ENCODE measurements at places on chromosomes 11 and 22.

DNA sequence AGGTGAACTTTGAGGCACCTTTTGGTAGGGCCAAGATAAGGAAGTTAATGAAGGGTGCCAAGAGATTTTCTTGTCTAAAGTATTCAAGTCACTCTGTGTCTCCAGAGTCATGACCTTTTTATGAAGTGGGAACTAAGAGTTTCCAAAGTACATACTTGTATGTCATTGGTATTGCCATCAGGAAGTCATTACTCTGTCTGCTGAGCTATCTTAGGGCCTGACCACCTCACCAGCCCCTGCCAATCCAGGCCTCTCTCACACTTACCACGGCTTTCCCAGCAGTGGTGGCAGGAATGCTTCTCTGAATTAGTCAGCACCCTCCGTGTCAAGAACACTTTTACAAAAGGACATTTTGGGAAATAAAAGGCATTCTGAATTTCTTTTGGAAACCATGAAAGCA, 192.8 kb upstream of the MTNR1B start:
- DNase-seq = no peak

DNA sequence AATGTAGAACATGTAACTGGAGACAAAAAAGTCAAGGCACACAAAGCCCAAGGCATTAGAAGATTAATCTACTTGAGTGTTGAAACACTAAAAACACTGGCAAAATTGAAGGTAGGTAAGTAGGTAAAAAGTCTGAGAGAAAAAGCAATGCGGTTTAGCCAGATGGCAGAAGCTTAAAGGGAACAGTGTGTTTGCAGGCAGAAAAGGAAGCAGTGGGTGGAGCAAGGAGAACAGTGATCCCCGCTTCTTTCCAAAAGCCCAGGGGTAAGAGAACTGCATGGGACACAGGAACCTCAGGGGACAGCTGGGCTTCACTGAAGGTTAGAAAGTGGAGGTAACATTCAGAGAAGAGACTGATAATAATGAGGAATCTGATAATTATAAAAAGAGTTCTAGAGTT, 16.0 kb downstream of the MRE11 start:
- DNase-seq = no peak

DNA sequence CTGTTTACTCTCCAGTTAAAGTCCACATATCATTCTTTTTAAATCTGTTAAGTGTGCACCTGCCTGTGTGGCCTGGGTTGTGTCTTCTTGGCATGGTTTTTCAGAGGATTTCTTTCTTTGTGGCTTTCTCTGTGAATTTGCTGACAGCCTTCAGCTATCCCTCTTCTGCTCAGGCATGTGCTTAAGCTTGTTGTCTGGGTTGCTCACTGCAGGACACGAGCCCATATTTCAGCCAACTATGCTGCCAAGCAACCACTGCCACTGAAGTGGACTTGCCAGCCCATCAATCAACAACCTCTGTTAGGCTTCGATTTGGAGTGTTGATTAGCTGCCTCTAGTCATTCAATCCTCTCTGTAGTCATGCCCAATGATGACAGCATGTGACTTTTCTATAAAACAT, 18.4 kb downstream of the OR51I2 start:
- DNase-seq = no peak

DNA sequence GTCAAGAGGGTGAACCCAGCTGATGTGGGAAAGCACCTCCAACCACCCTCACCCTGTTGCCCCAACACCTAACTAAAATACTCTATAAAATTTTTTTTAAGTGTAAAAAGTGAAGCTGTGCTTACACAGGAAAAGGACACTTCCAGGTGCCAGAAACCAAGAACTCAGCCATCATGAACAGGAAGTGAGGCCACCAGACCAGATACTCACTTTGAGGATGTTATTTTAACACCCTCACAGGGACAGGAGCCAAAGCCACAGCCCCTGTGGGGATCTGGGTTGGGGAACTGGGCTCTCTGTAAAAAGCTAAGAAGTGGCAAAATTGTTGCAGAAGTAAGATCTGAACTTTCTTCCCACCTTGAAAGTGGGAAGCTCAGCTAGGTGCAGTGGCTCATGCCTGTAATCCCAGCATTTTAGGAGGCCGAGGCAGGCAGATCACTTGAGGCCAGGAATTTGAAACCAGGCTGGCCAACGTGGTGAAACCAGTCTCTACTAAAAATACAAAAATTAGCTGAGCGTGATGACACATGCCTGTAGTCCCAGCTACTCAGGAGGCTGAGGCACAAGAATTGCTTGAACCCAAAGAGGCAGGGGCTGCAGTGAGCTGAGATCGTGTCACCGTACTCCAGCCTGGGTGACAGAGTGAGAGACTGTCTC, 3.8 kb downstream of the RSPH14 start:
- no peak for DNase-seq

DNA sequence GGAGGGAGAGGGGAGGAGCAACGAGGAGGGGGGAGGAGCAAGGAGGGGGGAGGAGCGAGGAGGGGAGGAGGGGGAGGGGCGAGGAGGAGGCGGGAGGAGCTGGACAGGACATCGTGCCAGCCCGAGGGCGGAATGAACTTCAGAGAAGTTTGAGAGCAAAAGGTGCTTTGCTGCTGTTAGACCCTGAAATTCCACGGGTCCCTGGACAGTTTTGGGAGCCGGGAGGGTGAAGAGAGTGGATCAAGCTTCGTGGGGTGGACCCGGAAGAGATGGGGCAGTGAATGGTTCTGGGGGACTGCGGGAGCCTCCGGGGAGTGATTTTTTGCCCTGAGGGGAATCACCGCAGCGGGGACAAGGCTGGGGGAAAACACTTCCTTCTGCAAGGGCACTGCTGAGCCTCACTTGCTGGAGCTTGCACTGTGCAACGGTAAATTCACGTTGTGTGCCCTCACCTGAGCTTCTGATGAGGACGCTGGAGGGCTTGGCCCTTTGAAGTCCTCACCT, 10.7 kb upstream of the NLRP6 start:
- DNase-seq = no peak

GRCh38 chr11:73011126-73011817, 130.8 kb downstream of the FCHSD2 start:
- DNase-seq = no peak

DNA sequence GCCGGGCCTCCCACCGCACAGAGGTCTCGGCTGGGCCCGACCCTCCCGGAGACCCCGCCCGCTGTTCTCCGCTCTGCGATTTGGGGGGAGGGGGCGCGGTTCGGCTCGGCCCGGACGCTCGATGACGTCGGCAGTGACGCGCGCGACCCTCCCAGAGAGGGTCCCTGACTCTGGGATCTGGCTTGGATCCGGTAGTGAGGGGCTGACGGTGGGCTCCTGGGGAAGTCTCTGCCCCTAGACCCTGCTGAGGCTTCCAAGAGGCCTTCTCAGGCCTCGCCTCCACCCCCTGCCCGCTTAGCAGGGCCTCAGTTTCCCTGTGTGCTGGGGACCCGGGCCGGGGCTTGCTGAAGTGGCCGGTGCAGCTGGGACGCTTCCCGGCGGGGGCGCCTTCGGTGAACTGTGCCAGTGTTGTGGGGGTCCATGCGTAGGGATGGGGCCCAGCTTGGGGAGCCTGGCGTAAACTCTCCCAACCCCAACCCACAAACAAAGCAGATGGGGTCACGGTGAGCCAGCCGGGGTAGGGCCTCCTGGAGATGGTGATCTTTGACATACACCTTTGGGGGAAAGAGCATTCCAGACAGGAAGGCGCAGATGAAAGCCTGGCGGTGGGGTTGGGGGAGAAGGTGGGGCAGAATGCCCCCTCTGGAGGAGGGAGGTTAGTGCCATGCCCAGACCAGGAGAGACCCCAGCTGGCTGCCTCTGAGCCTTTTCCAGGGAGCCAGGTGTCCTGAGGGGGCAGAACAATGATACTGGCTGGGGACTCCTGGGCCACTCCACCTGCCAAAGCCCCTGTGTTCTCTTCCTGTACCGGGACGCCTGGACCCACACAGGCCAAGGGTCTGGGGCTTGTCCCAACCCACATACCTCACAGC, 1.0 kb downstream of the B4GALNT4 start:
- no peak for DNase-seq

DNA sequence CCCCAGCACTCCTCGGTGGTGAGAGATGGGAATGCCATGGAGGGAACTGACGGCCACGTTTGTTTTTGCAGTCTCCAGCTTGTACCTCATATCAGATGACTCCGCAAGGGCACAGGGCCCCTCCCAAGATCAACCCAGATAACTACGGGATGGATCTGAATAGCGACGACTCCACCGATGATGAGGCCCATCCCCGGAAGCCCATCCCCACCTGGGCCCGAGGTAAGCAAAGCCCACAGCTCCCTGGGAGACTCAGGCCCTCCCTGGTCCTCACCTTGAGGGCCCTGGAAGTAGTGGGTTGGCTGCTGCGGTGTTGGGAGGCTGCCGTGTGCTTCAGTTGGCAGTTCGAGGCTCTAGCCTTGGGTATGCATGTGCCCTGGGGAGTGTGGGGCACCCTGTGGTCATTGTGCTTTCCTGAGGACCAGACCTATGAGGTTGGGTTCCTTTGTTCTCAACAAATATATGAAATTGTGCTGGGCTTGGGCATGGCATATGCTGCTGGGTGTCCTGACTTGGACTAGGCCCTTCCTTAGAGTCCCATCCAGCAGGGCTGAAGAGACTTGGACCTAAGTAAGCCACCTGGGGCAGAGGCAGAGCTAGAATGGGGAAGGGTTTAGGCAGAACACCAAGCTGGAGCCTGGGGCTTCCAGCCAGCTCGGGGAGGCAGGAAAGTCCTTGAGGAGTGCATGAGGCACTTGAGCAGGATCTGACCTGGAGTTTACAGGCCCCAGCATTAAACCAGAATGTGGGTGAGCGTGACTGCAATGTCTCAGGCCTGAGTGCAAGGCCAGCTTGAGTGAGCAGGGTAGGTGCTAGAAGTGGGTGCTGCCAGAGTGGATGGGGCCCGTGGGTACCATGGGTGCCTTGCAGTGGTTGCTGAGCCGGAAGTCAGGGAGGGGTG, 26.4 kb downstream of the INCENP start:
- DNase-seq = no peak

GRCh38 chr11:108239076-108239475, 16.2 kb downstream of the ATM start:
- no peak for DNase-seq

GRCh38 chr11:62922189-62922589, 1.0 kb upstream of the CHRM1 start:
- DNase-seq = no peak

GRCh38 chr11:9748361-9748970, 84.6 kb downstream of the SWAP70 start:
- DNase-seq = no peak

DNA sequence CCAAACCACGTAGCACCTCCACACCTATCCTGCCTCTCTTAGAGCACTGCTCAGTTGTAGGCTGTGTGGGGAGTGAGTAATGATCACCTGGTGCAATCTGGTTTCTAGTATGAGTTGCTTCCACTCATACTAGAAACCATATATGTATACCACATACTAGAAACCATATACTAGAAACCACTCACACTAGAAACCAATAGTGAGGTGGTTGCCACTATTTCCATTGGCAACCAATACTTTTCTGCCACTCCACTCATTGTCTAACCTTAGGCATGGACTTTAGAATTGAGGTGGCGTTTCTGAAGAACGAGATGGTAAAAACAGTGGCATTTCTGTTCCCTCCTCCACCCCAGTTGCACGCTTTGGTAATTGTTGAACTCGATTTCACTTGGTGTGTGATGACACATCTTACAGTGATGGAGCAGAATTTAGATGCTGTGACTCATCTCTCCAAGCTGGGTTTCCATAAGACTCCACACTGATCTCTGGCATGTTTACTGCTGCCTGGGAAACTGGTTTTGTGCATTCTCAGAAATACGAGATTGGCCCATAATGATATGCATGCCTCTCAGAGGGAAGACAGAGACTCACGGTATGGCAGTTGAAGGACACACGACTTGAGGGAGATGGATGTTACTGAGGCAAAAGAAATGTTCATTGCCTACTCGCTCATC, 82.9 kb downstream of the KIRREL3 start:
- DNase-seq = peak; percentile 94

DNA sequence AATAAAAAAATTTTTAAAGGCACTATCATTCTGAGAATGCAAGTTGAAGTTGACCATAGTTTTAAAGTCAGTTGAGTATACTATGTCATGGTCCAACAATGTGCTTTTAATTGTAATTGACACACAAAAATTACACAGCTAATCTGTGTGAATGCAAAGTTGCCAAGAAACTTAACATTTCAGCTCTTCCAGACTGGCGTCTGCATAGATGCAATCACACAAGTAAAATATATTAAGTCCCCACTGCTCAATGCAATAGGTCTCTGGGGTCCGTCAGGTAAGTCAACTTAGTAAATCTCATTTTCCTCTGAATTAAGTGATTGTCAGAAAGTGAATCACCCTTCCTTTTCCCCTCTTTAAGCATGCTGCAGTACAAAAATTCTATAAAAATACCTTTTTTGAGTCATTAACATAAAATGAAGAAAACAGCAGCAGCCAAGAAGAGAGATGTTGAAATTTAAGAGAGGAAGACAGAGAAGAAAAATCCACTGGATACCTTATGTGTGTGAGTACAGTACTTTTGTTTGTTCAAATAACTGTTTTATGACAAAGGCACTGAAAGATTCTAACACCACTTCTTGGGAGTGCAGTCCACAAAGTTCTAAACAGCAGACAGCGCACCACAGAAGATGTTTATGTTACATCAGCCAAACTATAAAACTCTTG, 5.1 kb downstream of the FZD4 start:
- DNase-seq = no peak

- no peak for DNase-seq
These were observed 2.1 kb upstream of the BARX2 start for GRCh38 chr11:129373489-129373953.

GRCh38 chr22:42678894-42679293, 29.7 kb upstream of the CYB5R3 start:
- no peak for DNase-seq
